ENCODE measurements at places on chromosomes 16 and 17.

DNA sequence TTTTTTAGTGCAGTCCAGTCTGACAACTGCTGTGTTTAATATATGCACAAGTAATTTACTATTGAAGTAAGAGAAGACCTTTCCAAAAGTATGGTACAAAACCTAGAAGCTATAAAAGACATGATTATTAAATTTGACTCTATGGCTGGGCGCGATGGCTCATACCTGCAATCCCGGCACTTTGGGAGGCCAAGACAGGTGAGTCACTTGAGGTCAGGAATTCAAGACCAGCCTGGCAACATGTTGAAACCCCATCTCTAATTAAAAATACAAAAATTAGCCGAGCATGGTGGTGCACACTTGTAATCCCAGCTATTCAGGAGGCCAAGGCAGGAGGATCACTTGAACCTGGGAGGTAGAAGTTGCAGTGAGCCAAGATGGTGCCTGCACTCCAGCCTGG lies 41.4 kb upstream of the VWA3A start:
- no peak for DNase-seq

DNA sequence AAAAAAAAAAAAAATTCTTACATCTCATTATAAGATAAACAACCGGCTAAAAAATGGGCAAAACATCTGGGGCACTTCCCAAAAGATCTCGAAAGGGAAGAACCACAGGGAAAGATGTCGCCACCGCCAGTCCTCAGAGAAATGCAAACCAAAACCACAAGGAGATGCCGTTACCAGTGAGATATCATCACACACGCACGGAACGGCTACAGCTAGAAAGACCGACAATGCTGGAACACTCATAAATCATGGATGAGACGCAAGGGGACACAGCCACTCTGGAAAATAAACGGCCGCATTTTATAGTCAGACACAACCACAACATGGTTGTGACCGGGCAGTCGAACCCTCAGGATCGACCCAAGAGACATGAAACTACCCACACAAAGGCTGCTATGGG lies 24.5 kb downstream of the WDR45B start:
- DNase-seq = no peak

DNA sequence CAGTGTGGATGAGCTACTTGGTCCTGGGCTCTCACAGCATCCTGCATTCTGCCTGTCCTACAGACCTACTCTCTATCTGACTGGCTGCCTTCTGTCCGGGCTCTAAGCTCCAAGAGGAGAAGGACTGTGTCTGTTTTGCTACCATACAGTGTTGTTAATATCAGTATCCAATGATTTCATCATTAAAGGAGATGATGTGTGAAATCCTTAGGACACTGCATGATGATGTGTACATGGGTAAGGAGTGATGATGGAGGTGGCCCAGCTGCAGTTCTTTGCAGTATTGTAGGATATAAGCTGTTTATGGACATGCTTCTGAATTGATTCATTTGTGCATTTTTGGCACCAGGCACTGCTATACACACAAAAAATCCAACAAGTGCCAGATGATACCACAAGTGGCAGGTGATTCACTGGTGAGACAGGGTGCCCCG lies 536.9 kb upstream of the CDH11 start:
- no peak for DNase-seq

DNA sequence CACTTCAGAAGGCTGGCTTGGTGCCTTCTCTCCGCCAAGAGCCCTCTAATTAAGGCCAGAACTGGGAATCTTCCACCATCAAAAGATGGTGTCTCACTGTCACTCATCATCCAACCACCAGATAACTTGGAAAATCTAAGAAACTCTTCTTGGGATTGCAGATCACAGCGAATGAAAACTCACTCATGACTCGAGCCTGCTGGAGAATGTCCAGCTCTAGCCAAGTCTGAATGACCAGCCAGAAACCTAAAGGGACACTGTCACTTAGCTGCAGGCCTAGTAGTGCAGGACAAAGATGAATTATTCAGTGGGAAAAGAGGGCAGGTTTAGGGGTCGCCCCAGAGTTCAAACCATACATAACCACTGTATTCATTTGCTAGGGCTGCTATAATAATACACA lies 107.8 kb downstream of the XYLT1 start:
- no peak for DNase-seq

Measured in HAP-1 (cell line).